ENCODE measurements at places on chromosomes 3 and 15.

DNA sequence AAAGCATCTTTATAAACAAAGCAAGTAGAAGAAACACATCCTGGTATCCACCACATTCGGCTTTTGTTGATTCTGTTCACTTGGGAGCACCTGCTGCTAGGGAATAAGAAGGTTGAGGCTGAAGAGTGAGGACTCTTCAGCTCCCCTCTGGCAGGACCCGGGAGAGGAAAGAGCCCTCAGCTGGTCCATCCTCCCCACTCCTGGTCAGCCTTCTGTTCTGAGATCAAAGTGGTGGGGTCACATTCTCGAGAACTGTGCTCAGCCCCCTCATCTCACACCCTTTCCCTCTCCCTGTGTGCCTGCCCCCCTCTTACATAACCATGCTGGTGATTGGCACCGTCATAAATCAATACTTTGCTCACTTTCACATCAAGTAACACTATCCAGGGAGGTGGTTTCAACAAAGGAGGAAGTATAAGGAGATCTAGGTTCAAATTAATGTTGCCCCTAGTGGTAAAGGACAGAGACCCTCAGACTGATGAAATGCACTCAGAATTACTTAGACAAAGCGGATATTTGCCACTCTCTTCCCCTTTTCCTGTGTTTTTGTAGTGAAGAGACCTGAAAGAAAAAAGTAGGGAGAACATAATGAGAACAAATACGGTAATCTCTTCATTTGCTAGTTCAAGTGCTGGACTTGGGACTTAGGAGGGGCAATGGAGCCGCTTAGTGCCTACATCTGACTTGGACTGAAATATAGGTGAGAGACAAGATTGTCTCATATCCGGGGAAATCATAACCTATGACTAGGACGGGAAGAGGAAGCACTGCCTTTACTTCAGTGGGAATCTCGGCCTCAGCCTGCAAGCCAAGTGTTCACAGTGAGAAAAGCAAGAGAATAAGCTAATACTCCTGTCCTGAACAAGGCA is at the start of gene NR1I2:
TSS of gene NR1I2 (plus strand) at position 772 of the 869 bp plus-strand sequence.
- DNase-seq = no peak

DNA sequence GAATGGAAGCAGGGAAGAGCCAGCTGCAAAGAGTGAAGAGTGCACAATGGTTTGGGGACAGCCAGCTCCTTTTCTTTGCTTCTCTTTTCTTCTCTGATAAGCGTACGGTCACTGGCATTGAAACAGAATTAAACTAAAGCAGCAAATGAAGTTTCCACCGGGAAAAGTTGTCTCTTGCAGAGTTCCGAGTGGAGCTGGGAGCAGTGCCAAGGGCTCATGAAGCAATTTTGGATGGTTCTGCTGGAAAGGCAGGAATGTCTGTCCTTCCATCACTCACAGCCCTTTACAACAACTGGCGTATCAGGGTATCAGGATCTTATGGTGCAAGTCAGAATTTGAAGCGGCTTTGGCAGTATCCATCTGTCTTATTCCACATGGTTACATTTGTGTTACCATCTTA is 1042.9 kb downstream of the NTRK3 start:
- DNase-seq = no peak

DNA sequence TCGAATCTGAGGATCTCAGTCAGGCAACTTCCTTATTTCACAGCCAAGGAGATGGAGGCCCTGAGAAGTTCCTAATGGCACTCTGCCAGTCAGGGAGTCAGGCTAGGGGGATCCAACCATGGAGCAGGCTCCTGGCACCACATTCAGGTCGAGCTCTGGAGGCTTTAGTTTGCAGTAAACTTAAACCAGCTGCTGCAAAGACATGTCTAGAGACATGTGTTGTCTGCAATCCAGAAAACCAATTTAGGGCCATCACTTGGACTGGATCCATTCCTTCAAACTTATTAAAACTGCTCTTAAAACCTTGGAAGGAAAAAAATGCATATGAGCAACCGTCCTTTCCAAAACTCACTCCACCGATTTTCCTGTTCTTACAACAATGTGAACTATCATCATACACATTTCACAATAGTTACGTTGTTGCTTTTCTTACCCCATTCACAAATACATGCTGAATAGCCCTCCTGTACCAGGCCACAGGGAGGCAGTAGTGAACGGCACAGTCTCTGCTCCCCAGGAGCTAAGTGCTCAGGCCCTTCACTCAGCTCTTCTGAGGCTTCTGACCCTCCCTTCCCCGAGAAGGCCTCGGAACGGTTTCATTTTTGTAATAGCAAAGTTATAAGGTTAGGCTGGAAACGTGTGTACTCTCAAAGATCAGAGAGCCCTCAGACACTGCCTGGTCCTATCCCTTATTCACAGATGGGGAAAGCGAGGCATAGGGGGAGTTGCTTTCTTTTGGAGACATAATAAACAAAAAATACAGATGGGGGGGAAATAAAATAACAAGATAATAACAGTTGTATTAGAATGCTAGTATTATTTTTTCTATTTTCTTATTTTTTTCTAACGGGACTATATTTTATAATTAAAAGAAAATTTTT is 20.1 kb downstream of the RFT1 start:
- DNase-seq = peak; percentile 52

- no peak for DNase-seq
These were observed 113.5 kb upstream of the SLC7A14 start for GRCh38 chr3:170699158-170700053.

DNA sequence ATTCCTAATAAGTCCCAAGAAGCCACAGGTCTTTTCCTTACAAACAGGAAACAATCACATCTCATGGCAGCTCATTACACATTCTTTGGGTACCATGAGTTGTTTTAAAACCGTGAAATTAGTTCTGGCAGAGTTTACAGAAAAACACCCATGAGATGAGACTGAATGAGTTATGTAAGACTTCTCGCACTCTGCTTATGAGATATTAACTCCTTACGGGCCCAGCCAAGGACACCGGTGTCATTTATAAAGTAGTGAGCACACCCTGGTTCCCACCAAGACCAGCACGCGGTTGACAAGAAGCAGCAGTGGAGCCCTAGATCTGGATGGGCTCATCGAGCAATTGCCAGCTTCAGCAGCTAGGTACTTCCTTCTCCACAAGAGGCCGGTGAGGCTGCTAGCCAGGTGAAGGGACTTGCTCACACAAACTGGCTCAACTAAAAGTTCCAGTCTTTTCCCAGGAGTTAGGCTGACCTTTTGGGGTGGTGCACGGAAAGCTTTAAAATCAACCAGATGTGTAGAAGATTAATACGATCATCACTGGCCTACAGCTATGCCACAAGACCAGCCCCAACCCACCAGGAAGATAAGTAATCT is 318.6 kb upstream of the ICE2 start:
- no peak for DNase-seq

DNA sequence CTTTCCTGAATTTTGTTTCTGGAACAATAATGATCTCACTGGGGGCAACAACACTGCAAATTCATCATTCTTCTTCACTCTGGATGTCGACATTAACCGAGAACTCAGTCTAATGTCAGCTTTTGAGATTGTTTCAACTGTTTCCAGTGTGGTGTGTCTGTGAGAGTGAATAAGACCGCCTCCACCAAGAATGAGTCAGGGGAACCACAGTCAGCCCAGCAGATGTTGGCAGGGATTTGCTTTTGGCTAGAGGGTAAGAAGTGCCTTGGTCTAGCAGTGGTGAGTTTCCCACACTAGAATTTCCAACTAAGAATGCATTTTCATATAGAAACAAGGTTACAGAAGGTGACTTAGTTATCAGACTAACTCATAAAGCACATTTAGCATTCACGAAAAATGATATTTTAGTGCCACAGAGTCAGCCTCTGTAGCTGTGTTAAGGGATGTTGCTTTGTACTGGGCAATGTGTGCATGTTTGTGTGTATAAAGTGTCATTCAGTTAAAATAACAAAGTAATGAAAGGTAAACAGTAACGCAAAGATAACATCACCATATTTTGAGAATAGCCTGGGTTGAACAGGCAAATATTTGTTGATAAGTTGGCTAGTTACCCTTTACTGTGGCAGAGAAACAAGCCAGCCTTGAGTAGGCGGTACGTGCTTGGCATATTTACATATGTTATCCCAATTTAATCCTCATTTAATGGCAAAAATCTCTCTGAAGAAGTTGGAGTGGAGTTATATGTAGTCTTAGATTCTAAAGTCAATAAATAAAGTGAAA is 33.8 kb downstream of the DRD3 start:
- no peak for DNase-seq

GRCh38 chr15:57112178-57112577 is 193.7 kb downstream of the TCF12 start:
- no peak for DNase-seq

DNA sequence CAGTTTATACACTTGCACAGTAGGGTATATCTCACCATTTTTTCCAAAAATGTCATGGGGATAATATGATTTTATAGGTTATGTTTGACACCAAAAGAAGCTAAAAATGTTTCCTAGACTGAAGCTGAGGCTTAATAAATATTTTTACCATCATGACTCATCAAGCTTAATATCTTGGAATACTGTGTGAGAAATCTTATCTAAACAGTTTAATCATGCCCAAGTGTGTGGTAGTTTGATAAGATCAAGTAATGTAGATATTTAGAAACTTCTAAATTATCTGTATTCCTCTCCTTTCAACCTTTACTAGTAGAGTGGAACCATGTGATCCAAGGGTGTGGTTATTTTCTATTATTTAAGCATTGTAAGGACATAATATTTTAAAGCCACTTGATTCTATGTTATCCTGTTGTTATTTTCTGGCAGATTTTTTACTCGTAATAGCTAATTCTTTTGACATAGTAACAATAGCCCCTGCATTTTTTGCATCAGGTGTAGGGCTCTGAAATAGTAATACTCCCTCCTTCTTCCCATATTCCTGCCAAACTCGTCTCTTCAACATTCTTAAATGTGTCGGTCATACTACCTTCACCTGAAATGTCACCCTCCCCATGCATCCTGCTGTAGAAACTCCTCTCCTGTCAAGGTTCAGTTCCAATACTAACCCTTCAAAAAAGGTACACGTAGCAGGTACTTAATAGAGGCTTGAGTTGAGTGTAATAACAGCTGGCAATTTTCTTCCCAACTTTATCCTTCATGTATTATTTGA is 729.6 kb downstream of the NLGN1 start:
- no peak for DNase-seq

DNA sequence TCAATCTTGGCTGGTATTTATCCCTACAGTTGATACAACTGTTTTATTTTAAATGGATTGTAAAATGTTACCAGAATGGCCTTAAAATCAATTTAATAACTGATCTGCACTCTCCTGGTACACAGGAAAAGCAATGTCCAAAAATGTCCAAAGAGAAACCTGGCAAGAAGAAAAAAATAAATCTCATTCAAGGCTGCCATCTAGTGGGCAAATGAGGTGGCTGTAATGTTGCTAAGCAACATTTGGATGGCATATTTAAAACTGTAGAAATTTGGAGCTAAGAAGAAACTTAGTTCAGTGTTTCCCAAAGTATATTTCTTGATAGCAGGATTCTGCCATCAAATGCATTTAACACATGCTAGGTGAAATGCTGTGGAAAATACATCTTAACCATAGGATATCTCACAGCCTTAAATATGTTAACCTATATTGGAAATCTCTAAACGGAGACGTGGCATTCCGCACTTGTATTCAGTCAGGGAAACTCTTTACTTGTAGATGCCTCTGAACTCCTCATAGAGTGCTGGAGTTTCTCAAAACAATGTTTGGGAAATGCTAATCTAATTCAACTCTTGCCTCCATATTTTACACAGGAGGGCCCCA is 216.8 kb downstream of the ERC2 start:
- peak; percentile 50 for DNase-seq

DNA sequence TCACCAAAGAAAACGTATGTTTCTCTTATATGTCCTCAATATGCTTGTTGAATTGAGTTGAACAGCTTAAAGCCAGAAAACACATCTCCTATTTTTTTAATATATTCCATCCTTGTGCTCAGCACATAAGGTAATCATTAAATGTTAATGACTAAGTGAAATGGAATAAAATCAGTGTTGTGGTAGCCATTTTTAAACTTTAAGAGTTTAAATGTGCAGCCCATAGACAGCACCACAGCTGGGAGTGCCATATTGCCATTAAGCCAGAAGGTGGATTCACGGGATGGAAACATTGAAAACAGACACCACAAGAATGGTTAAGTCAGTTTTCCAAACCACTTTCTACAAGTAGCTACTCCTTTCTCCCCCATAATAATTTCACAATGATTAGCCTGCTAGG is 76.8 kb upstream of the C15orf61 start:
- no peak for DNase-seq

DNA sequence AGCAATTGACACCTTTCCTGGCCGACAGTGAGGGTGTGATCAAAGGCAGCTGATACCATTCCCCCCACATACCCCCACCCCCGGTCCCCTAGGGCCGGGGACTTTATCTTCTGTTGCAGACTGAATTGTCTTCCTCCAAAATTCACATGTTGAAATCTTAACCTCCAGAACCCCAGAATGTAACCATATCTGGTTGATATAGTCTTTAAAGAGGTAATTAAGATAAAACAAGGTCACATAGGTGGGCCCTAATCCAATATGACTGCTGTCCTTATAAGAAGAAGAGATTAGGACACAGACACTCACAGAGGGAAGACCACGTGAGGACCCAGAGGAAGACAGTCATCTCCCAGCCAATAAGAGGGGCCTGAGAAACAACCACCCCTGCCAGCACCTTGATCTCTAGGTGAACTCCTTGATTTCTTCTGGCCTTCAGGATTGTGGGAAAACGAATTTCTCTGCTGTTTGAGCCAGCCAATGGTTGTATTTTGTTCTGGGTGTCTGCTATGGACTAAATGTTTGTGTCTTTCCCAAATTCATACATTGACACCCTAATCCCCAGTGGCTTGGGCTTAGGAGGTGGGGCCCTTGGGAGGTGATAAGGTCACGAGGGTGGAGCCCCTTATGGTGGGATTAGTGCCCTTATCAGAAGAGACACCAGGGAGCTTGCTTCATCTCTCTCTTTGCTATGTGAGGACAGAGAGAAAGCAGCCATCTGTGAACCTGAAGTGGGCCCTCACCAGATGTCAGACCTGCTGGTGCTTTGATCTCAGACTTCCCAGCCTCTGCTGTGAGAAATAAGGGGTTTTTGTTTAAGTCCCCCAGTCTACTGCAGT is 144.0 kb downstream of the CHSY1 start:
- DNase-seq = no peak

DNA sequence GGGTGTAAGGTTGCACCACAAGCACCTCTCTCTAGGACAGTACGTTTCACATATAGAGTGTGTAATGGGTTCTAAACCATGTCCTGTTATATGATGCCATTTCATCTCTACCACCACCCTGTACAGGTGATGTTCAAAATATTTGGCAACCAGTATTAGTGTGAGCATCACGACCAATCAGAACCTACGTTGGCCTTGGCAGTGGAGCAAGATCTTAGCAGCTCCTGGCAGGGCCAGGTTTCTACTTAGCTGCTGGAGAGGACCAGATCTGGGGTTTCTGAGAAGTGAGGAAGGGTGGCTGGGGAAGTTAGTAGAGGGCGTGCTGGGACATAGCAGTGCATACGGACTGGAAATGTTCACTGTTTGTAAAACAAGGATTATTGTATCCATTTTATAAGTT is 23.1 kb upstream of the MITF start:
- no peak for DNase-seq
